CD4-positive, alpha-beta T cell treated with Interleukin-17A for 4 hours (primary cell): ENCODE measurements at places on chromosomes 5 and 9.

DNA sequence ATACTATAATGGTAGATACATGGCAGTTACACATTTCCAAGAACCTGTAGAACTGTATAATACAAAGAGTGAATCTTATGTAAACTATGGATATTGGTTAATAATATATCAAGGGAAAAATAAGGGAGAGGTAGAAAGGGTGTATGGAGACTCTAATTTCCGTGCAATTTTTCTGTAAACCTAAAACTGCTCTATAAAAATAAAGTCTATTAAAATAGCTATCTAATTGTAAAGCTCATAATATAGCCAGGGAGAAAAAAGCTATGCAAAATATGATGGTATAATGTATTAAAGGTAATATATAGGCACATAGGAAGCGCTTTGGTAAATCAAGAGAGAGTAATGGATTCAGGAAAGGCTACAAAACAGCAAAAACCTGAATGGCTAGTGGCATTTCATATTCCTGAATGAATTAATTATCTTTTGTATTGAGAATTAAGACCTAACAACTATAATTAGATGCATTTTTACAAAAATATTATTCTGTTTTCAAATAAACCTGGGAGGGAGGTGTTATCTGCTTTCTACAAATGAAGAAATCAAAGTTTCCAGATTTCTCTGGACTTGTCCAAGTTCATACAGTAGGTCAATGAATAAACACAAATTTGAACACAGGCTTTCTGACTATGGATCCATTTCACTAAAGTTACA, 22.8 kb downstream of the ANXA1 start:
- DNase-seq = no peak

DNA sequence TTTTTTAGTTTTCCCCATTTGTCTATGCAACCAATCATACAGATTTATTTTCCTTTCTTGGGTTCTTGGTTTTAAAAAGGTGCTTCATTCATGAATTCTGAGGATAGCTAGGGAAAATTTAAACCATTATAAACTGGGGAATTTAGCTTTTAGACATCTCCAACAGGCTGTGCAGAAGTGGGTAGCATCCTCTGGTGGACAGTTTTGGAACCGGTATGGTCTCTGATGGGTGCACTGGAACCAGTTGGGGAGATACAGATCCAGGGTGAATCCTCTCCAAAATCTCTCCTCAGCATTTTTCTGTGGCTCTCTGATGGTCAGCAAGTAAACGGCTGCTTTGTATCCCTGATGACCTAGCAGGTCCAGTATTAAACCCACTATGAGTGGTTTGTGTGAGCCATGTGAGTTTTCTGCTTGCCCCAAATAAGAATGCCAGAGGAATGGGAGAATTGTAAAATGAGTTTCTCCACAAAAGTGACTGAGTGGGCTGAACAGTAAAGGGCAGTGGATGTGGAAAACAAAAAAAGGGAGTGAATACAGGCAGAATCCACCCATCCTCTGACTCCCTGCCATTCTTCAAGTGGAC, 9.1 kb upstream of the DNAJC25 start:
- DNase-seq = peak; percentile 36

DNA sequence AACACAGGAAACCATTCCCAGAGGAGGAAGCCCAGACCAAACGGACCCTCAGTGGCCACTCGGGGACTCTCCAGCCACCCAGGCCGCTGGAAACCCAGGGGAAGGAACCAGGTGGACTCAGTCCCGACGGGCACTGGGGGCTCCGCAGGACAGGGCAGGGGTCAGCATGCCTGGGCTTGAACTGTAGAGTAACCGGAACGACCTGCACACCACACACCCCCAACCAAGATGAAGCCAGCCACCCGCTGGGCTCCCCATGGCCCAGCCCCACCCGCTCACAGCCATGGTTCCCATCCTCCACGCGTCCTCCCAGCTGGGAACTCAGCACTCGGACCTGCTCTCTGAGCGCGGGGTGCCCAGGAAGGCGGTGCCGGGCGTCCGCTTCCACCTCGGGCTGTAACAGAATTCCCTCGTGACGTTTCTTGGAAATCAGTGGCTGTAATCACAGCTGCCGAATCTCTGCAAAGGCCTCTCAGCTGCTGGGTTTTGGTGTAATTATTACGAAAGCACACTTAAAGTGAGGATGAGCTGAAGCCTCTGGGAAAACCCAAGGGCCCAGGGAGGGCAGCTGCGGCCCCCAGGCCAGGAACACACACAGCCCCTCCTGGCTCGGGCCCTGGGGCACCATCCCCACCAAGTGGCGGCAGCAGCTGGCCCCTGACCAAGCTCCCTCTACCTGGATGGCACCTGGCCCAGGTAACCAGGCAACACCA, 13.8 kb downstream of the NACC2 start:
- DNase-seq = no peak

GRCh38 chr9:35267710-35268109, 105.9 kb downstream of the UNC13B start:
- DNase-seq = no peak

DNA sequence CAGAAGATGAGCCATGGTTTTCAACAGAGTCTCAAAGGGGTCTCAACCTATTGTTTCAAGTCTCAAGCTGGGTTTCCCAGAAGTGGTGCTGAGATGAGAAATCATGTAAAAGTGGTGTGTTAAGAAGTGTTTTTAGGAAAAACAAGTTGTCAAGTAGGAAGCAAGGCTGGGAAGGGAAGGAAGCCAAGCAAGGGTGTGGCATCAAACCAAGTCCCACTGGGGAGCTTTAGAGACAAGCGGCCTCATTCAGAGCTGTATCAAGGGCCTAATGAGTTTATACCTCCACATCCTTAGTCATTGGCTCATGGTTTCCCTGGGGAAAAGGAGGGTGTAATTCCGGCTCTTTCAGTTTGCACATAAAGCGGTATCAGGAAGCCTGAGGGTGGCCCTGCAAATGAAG, 26.4 kb upstream of the GABRB2 start:
- DNase-seq = no peak

DNA sequence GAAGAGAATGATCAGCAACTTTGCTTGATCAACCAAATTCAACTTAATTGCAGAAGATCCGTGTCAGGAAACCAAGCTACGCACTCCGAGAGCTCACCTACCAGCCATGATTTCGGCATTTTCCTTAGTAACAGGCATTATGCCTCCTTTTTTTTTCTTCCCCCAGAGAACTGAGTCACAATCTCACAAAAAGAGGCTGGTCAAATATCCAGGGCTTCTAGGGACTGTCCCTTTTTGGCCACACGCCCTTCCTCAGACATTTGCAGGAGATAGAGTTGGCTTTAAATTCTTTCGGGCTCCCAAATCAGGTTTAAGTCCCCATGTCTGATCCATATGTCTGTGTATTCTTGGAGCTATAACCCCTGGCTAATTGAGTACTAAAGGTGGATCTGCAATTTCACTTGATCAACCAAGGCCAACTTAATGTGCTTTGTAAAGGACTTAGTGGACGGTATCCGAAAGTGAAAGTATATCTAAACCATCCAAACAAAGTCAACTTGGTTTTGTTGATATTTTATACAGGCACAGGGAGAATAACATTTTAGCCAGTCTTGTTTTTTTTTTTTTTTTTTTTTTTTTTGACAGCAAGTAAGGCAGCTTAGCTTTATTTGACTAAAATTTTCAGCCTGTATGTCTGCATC, 100.8 kb upstream of the TBCA start:
- DNase-seq = no peak

GRCh38 chr5:179475208-179475751, 75.1 kb upstream of the RUFY1 start:
- DNase-seq = no peak

- no peak for DNase-seq
These were observed 4.0 kb downstream of the HDAC3 start for GRCh38 chr5:141632650-141633049.

GRCh38 chr5:33944543-33945132, 8.5 kb downstream of the RXFP3 start:
- DNase-seq = no peak

- DNase-seq = no peak
These were observed 320.3 kb downstream of the SPATA31D1 start for GRCh38 chr9:82308836-82309235.

- DNase-seq = peak; percentile 53
These were observed 232.6 kb downstream of the MAST4 start for GRCh38 chr5:66828548-66829357.

DNA sequence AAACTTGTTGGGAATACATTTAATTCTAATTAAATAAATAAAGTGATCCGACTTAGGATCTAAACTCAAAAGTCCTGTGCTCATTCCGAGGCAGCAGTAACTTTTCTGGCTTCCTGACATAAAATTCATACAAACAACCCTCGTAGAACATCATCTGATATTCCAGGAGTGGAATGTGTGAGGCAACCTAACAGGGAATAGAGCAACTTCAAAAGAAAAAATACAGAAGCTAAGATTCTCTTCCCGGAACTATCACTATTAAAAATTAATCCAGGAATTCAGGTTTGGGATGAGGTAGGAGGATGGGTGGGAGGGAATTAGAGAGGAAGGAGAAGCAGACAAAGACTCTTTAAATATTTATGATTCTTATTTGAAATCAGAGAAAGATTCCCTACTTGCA, 32.9 kb upstream of the TRIO start:
- no peak for DNase-seq

GRCh38 chr5:142597546-142598337, 88.1 kb downstream of the FGF1 start:
- DNase-seq = no peak

DNA sequence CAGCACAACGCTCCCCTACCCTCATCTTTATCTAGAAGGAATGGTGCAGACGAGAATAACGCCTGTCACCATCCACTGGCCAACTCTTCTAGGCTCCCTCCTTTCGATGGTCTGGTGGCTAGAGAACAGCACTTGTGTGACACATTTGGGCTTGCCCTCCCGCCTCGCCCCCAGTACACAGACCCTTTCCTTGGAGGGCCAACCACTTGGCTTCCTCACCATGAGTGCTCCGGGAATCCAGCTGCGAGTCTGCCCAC, 1.4 kb downstream of the GNAQ start:
- peak; percentile 28 for DNase-seq

DNA sequence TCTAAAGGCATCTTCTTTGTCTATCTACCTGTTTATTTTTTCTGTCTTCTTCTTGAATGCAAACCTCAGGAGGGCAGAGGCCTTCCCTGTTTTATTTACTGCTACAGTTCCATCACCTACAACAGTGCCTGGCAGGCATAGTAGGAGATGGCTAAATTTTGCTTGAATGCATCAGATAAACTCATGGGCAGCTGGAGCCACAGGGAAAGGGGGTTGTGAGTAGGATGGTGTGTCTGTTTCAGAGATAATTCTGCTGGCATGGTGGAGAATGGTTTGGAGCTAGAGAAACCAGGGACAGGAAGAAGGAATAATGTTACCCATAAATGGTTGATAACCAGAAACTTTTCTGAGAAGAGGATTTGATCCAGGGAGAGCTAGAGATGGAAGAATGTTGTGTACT, 189.8 kb upstream of the BRINP1 start:
- DNase-seq = no peak
